Daoy (cell line): ENCODE measurements at places on chromosomes 2 and 18. TPM values are rescaled to one million over a fixed set of nuclear protein-coding genes. Genes with fewer than 3 reads are reported as not detected.

SERPINB11 gene
- not detected in 2 replicates for total RNA-seq

KCNJ3 gene
- total RNA-seq: not detected in 2 replicates

BMP10 gene
- total RNA-seq: not detected in 2 replicates

HRH4 gene
- 0.06 TPM in 1 of 2 replicates, not detected in the other for total RNA-seq

REL gene
- total RNA-seq: 2.7 and 6.9 TPM in 2 replicates

DLX1 gene
- total RNA-seq: 7.3 and 7.4 TPM in 2 replicates

C1QL2 gene
- total RNA-seq: not detected in 2 replicates

TET3 gene
- total RNA-seq: 2.2 and 2.9 TPM in 2 replicates

ASB18 gene
- not detected in 2 replicates for total RNA-seq

CCT4 gene
- 310 and 360 TPM in 2 replicates for total RNA-seq

GRCh38 chr18:57797209-57797651 is 5.9 kb downstream of the ATP8B1 start:
- DNase-seq: no peak

GRCh38 chr2:59733567-59733930 is 819.9 kb downstream of the BCL11A start:
- DNase-seq: no peak

DNA sequence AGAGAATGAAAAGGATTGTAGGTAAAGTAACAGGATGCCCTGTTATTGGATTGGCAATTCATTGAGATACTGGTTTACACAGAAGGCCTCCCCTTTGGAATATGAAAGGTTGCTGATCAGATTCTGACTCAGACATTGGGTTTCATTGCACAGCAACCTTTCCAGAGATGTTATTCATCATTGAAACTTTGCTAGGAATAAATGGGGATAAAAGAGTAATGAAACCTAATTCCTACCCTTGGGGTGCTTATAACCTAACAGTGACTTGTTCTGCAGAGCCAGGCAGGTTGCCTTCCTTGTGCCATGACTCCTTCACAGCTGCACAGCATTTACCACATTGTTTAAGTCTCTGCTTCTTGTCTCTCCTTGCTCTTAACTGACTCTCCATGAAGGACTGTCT is 5.0 kb downstream of the NAB1 start:
- no peak for DNase-seq

DNA sequence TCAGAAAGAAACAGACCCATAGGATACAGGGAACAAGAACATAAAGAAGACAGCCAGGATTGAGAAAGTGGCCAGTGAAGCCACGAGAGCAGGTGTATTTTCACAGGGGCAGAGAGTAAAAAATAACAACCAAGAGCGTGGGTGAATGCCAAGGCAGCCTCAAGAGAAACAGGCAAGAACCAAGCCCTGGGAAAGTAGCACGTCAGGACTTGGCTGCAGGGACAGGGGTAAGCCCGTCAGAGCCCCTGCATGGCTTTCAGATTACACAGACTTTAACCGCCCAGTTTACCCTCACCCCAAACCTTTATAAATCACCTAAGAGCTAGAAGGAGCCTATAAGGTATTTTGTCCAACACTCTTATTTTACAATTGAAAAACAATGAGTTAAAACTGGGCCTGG is 43.7 kb downstream of the ARL4C start:
- DNase-seq: no peak

DNA sequence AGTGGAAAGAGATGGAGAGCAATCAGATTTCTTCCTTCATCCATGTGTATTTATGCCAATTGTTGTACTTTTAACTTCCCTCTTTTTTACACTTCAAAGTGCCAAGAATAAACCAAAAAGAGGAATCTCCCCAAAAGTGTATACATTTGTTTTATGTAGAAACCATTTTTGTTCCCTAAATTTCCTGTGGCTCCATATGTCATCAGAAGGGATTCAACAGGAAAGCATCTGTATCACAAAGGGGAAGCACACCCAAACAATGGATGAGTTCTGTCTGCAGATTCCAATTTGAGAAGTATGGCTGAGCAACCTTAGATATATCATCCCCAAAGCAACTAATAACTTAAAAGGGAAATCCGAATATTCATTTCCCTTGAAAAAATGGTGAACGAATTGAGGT is 275.0 kb downstream of the MREG start:
- no peak for DNase-seq

DNA sequence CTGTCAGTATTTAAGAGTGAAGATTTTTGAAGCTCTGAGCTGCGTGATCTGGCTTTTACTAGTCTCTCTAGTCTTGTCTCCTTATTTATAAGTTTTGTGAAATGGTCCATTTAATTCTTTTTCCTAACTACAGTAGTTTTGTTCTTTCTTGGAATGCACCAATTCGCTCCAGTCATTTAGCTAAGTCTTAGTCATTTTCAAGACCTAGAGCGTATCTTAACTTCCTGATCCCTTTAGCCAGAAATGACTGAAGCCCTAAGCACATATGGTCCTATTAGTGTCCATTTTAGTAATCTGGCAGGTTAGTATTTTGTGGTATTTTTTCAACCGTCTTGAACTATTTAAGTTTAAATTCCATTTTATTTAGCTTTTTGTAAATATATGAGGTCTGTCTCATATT is 3.6 kb downstream of the BIRC6 start:
- no peak for DNase-seq

DNA sequence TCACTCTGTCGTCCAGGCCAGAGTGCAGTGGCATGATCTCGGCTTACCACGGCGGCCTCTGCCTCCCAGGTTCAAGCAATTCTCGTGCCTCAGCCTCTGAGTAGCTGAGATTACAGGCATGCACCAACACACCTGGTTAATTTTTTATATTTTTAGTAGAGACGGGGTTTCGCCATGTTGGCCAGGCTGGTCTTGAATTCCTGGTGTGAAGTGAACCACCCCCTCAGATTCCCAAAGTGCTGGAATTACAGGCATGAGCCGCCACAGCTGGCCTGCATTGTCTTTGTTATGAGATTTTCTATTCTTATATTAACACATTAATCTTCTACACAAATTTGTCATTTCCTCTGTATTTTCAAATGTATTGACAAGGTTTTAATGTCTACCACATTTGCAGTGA is 75.2 kb downstream of the SEPTIN10 start:
- no peak for DNase-seq

GRCh38 chr2:111178730-111179405 is 58.2 kb downstream of the BCL2L11 start:
- DNase-seq: peak; percentile 76

DNA sequence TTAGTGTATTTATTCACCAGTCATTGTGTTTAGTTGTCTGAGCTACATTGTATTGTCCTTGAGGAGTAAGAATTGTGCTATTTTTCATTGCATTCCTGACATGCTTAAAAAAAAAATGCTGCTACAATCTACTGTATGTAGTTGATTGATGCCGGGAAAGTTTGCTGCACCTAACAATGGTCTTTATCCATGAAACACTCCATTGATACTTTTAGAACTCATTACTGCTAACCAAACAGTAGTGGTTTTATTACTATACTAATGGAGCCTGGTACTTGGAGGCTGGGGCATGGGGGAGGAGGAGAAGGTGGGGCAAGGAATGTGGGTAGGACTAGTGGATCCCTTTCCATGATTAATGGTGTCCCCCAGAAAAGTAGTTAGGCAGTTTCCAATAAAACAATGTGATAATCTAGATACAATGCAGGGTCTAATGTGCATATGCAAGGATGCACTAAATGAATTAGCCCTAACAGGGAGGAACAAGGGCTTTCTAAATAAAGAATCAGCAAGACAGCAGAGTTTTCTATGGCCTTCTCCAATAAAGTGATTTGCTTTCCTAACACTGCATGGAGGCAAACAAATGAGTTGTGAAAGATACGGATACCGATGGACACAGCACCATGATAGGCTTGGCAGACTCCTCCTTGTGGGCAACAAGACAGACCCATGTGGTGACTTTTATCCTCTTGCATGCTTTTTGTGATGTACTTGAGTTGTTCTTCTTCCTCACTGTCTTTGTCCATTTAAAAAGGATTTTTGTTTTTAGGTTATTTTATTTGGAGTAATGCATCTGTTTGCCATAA is 78.5 kb downstream of the FMNL2 start:
- DNase-seq: no peak

DNA sequence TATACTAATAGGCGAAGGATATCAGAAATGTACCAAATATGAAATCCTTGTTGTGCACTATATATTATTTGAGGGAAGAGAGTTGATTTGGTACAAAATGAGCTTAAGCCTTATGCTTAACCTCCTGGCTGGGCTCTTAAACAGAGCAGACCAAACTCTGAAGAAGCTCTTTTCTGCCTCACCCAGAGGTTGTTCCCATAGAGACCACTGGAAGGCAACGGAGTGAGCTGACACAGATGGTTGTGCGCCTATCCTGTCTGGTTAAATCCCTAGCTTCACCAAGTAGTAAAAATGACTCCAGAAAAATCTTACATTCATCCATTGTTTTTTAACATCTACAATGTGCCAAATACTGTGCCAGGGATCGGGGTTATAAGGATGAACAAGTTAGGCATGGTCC is 55.9 kb upstream of the NOL4 start:
- no peak for DNase-seq

GRCh38 chr2:71721362-71721665 is 268.0 kb downstream of the DYSF start:
- no peak for DNase-seq

DNA sequence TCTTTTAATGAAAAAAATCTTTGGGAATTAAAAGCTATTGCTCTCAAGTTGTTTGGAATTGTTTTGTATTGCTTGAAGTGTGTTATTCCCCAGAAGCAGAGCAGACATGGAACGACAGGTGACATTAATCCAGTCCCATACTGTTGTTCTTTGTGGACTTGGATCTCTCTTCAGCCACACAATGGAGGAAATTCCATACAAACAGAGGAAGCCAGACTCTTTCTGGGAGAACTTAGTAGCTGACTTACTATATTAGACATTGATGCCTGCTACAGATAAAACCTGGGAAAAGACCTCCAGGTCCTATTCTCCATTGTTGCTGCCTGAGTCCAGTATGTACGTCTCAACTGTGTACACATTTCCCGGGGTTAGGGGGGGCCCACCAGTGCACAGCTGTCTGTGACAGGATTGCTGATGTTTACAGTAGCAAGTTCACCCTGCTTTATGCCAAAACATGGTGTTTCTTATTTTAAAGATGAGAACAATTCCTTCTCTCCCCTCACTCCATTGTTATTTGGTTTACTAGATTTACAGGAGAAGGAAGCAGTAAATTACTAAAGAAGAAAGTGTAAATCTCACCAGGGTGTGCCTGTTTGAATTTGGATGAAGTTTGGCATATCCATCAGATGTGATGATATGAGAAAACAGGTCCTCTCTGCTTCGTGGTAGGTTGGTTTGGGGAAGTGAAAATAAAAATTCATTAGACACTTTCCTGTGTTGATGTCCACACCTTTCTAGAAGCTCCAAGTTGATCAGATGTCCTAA is 142.4 kb upstream of the RBBP8 start:
- no peak for DNase-seq

GRCh38 chr2:207041786-207042554 is 102.7 kb downstream of the CPO start:
- no peak for DNase-seq

GRCh38 chr2:73896362-73897239 is 3.8 kb downstream of the ACTG2 start:
- DNase-seq: peak; percentile 80

DNA sequence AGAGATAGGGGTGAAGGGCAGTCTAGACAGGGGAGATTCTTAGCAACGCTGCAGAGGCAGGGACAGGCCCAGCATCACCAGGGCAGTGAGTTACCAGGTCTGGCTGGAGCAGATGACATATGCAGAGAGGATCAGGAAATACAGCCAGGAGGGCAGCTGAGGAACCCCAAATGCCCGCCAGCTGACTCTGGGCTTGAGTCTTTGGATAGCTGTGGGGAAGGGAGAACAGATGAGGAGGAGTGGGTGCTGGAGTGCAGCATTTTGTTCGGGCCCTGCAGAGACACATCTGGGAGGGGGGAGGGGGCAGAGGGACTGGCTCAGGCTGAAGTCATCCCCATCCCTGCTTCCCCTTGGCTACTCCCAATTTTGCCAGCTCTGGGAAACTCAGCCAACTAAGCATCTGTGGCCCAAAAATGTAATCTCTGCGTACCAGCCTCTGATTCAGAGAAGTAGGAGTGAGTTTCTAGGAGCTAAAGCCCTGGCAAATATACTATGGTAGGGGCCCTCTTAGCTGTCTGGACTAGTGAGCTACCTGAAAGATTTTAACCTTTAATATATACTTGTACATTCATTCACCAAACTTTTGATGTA is 214.5 kb downstream of the ZBTB7C start:
- no peak for DNase-seq

DNA sequence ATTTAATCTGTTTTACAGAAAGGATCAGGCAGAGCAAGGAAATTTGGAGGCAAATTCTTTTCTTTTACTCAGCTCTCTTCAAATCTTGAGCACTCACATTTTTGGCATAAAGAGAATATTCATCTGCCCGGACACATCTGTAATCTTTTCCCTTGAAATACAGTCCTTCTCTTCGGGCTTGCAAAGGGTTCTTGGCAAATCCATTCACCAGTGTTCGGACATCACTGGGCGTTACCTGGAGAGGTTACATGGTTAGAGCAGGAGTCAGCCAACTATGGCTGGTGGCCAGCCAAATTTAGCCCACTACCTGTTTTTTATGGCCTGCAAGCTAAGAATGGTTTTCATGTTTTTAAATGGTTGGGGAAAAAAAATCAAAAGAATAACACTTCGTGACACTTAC is 2.1 kb downstream of the PFN4 start:
- DNase-seq: no peak

DNA sequence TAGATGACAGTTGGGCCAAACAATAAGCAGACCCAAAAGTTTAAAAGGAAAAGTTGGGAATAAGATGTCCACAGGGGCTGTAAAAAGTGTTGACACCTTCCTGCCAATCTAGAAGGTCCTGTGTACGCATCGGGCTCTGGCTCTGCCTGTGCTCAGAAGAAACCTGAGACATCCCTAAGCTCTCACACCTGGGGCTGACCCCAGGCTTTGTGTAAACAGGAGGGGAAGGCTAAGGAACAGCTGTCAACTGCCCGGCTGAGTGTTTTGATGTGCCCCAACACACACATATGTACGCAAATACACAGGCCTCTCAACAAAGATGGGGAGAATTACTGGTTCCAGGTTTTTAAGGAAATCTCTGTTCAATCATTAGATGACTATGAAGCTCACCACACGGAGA is 59.5 kb downstream of the TMEM131 start:
- DNase-seq: peak; percentile 23

GRCh38 chr2:64111426-64111825 is 32.8 kb downstream of the PELI1 start:
- DNase-seq: no peak

GRCh38 chr2:46984642-46985476 is 69.3 kb upstream of the MCFD2 start:
- DNase-seq: peak; percentile 93

- DNase-seq: no peak
Observed at GRCh38 chr2:224711381-224711780, 4.8 kb downstream of the CCDC195 start.

DNA sequence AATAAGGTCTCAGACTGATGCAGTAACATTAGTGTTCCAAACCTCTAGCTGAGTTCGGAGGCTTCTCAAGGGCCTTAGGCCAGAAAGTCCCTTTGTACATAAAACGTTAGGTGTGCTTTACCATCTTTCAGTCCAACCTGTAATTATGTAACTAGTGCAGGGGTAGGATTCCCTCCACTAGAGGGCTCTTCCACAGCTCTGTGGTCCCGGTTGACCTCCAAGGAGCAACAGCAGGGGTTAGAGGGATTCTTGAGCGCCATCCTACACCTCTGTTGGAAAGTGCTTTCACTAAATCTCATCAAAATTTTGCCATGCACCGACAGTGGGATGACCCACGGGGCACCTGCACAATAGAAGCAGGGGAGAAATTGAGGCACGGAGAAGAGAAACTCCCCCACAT is 155.8 kb upstream of the LRP1B start:
- DNase-seq: no peak
